Non-pigmented ciliary epithelial cell (primary cell): ENCODE measurements at places on chromosomes 2 and 18.

- DNase-seq, result no peak
Measured at GRCh38 chr2:28622101-28622499, 126.2 kb downstream of the PLB1 start.

DNA sequence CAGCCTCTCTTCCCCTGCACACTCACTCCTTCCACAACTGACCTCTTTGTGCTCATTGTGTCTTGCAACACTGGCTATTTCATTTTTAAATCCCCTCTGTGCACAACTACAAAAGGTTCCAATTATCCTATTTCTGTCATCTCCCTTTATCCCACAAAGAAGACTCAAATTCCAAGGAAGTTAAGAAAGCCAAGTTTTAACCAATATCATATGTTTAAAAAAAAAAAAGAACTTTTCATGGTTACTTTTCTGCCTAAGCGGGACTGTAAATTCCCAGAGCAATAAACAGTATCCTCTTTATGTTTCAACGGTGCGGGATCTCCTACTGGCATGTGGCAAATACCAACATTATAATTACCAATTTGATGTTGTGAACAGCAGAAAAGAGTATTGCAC, 83.8 kb downstream of the DOCK10 start:
- no peak for DNase-seq

DNA sequence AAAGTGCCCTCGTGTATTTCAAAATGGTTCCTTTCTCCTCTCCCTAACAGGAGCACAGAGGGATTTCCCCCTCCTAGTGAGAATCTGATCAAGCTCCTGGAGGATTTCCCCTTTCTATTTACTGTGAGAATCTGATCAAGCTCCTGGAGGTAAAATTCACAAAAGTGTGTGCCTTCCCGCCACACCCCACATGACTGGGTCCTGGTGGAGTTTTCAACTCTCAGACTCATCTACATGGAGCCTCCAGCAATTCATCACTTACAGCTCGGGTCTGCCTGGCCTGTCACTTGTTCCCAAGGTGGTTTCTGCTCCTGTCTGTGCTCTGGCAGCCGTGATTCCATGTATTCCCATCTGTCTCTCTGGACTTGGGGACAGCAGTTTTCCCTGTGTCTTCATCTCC, 590.7 kb downstream of the FBXO15 start:
- no peak for DNase-seq

DNA sequence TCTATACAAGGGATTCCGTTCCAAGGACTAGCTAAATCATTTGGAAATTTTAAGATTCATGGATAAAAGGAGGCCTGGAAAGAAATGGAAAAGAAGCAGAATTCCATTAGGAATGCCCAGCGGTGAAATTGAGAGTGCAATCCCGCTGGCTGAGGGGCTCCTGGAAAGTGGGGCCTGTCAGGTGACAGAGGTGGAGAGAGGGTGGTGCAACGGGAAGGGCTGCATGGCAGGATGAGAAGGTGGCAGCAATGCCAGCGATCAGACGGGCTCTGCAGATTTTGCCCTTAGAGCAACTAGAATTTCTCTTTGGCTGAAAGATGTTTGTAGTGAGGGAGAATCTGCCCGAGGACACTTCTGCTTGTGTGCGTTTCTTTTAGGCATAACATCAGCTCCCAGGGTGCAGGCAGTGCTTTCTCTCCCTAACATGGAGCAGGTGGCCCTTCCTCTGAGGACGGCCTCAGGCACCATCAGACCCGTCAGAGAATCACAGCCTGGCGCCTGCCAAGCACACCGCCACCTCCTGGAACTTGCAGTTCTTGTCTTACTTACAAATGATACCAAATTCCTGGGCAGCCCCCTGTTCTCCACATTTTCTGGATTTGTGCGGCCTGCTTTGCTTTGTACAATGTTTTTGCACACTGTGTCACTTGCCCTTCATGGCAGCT, 261.6 kb downstream of the NDUFA10 start:
- no peak for DNase-seq

DNA sequence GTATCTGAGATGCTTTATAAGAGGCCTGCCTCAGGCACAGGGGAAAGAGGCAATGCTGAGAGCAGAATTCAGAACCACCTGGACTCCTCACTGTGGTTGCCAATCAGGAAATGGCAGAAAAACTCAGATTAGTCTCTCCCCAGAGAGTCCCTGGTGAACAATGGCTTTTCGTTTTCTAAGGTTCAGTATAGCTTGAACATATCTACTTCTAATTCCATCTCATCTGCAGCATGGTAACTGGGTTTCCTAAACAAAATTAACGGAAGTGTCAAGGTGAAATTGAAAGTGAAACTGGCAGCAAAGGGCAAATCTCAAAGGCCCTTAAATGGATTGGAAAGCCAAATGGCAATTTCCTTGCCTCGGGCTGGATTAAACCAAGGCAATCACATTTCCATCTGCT, 480.2 kb upstream of the ACVR2A start:
- DNase-seq, result no peak

DNA sequence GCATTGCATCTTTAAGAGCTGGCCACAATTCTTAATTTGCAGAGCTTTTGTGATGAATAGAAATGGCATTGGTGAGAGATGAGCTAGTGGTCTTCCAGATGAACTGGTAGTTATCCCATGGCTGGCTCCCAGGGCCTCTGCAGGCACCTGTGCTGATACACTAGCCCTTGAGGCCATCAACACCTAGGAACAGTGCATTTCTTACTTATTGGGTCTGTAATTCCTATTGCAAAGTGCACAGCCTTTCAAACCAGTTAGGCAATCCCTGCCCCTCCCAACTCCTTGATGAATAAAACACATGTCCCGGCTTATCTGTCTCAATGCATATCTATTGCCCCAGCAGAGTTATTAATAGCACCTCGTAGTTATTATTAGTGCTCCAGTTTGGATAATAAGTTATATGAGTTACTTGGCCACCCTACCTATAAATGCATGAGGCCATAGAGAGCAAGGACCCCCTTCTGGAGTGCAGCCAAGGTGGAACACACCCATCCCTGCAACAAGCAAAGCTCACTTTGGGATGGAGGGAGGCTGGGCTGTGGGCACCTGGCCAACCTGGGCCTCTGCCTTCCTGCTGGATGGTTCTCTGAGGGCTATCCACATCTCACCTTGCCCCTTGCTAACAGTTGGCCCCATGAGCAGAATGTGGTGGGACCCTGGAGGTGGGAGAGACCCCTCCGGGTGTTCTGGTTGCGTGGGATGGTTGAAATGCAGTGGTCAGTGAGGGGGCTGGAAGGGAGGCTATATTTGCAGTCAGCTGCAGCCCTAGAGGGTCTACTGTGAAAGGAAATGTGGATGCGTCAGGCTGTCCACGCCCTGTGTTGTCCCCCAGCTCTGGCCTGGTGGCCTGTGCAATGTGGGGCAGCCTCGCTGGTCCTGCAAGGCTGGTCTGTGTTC, 455.9 kb upstream of the HS6ST1 start:
- DNase-seq, result no peak

- no peak for DNase-seq
Measured at GRCh38 chr2:59237311-59237710, 996.2 kb upstream of the FANCL start.

GRCh38 chr2:42169874-42170521, 845 bp downstream of the EML4 start:
- DNase-seq, result no peak

DNA sequence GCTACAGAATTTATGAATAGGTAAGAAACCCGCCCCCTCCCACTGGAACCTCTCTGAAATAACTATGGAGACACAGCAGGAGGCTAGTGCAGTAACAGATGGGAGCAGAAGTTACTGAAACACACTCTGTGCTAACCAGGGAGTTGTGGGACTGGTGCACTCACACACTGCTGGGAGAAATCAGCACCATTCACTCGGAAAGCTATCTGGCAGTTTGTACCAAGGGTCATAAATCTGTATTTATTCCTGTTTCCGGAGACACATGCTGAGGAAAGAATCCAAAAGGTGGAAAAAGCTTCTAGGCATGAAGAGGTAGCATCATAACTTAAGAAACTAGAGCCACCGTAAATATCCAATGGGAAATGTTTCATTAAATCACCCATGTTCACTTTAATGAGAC, 39.9 kb downstream of the TGFA start:
- no peak for DNase-seq

DNA sequence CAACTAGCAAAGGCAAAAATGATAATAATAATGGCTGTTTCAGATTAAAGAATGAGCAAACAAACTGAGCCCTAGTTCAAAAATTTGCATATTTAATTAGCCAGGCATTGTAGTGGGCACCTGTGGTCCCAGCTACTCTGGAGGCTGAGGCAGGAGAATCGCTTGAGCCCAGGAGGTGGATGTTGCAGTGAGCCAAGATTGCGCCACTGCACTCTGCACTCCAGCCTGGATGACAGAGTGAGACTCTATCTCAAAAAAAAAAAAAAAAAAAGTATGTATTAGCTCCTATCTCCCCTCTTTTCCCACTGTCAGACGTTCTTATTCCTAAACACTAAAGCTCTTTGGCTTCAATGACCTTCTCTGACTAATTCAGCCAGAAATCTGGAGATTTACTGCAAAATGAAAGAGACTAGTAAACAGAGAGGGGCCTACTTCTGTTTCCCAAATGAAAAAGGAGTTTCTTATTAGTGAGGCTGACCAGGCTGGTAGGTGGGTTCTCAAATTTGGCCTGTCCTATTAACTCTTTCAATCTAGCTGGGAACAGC, 3.9 kb upstream of the SRBD1 start:
- no peak for DNase-seq

DNA sequence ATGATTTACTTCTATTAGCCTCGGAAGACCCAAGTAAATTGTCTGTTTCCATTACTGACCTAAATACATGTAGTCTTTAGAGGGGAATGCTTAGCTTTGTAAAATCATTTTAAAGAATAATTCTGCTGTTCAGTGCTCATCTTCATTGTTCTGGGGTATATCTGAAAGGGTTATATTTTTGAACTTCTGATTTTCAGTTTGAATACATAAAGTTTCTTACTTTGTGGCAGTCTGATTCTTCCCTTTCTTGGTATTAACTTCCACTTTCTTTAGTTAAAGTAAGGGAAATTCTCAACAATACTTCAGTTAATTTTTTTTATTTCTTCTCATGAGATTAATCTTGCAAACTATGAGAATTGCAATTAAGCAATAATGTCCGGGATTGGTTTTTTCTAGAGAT, 148.4 kb downstream of the DOCK10 start:
- DNase-seq, result no peak

DNA sequence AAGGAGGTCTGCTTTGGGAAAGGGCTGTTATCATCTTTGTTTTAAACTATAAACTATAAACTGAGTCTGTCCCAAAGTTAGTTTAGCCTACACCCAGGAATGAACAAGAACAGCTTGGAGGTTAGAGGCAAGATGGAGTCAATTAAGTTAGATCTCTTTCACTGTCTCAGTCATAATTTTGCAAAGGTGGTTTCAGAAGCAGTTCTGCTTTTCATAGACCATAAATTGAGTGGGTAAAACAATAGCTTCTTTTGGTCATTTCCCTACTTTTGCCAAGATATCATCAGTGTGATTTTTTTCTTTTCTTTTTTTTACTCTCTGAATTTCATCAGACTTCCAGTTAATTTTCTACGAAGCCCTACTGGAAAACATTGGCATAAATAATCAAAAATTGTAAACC, 117.0 kb downstream of the AP1S3 start:
- DNase-seq, result no peak

DNA sequence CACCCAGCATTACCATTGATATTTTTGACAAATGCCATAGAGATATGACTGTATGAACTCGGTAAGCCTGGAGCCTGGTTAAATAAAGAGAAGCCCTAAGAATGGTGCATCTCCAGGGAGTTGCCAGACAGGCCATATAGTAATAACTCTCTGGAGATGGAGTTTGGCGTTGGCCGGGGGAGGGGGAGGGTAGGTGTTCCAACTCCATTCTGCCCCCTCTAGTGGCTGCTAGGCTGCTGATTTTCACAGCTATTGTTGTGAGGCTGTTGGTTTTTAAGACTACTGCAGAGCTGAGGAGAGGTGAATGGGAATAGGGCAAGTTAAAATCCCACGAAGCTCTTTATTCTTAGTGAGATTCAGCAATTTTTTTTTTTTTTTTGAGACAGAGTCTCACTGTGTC, 99.9 kb downstream of the GALNT14 start:
- DNase-seq, result no peak

GRCh38 chr2:166573391-166573790, 79.3 kb upstream of the SCN7A start:
- DNase-seq, result peak; percentile 23

GRCh38 chr2:106097038-106098000, 96.8 kb downstream of the UXS1 start:
- no peak for DNase-seq

GRCh38 chr18:56001576-56001975, 413.6 kb upstream of the TCF4 start:
- DNase-seq, result no peak

GRCh38 chr18:35019933-35020332, 21.3 kb upstream of the MAPRE2 start:
- DNase-seq, result peak; percentile 72

DNA sequence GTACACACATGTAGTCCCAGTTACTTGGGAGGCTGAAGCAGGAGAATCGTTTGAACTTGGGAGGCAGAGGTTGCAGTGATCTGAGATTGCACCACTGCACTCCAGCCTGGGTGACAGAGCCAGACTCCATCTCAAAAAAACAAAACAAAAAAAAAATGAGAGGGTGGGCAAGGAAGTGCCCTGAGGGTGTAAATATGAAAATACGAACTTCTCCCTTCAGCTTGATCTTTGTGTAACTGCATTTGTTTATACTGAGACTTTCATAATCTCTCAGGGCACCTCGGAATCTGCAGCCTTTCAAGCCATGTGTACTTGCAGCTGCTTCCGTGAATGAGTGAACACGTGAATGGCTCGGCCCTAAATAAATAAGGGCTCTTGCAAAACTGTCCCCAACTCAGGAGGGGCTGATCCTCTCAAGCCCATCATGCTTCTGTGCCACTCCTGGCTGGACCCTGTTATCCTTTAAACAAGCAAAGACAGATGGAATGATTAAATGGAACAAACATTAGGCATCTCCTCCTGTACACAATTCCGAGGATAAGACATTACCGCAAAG, 96.8 kb downstream of the BOD1L2 start:
- no peak for DNase-seq

DNA sequence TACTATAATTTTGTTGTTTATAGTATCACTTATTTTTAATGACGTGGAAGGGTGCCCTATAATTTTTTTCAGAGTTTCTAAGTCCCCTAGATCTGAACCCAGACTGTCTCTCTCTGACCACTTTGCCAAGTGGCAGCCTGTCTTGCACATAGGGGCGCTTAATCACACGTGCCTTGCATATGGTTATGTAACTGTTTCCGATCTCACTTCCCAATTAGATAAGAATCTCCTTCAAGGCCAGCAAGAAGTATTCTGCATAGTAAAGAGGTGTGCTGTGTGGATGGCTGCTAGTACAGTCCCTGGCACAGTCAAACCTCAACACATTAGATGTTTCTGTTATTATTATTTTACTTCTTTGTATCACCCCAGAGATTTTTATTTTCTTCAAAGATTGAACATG, 197.8 kb upstream of the SIX2 start:
- no peak for DNase-seq
